ENCODE measurements at places on chromosomes 6 and 20.

GRCh38 chr6:158194487-158195280 is 26.5 kb downstream of the GTF2H5 start:
- no peak for DNase-seq

DNA sequence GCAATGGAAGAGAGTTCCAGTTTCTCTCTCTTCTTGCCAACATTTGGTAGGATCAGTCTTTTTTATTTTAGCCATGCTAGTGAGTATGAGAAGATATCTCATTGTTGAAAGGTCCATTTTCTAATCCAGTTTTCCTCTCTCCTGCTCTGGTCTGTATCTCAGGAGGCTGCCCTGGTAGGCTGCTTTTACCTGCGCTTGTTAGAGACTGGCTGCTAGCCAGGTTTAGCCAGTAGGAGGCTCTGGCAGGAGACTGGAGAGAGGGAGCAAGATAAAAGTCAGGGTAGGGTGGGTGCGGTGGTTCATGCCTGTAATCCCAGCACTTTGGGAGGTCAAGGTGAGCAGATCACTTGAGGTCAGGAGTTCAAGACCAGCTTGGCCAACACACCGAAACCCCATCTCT is 68.6 kb upstream of the FOXP4 start:
- no peak for DNase-seq

GRCh38 chr20:6185268-6185667 is 62.4 kb upstream of the FERMT1 start:
- DNase-seq: no peak

DNA sequence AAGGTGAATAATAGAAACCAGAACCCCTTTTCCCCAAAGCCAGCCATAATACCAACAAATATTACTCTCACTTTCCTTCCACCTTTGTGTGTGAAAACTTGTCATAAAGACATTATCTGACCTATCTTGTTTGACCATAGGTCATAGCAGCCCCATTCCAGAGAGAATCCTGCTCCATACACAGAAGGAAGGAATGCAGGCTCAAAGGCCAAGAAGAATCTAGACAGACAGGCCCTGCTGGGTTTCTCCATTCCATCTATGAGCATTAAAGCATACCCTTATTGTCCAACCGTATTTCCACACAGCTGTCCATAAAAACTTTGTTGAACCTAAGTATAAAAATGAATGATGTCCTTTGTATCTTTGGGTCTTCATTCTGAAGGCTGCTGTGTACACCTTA is 40.7 kb upstream of the KCNK5 start:
- no peak for DNase-seq

GRCh38 chr6:41558033-41558807 is 12.0 kb downstream of the FOXP4 start:
- DNase-seq: no peak

DNA sequence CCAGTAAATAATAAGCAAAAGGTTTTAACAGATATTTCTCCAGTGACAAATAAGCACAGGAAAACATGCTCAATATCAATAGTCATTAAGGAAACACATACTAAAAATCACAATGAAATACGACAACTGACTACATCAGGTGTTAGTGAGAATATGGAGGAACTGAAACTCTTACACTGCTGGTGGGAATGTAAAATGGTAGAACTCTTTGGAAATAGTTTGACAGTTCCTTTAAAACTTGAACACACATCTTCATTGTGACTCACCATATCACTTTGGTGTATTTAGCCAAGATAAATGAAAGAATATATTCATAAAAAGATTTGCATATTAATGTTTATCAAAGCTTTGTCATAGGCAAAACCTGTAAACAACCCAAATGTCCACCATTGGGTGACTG is 11.3 kb upstream of the MAP3K5 start:
- DNase-seq: no peak

DNA sequence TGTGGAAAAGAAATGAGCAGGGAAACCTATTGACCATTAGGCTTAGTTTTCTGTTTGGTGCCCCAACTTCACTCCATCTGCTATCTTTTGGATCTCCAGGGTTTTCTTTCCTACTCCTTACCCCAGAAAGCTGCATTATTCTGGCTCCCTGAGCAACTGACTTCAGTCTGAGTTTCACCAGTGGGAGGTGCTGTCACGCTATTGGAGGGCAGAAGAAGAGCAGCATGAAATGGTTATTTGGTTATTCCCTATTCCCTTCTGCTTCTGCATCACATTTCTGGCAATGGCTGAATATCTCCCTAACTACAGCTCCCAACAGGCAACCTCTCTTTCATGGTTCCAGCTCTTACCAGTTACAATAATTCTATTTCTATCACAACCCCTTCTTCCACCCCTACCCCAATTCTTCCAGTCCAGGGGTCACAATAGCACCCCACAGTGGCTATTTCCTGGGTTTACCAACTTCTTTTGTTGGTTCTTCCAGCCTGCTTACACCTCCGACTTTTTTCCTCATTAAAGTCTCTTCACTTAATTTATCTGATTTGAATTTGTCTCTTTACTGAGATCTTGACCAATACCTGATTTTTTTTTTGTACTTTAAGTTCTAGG is 311.5 kb downstream of the PLCB1 start:
- no peak for DNase-seq

- no peak for DNase-seq
Observed at GRCh38 chr20:61299104-61299503, 47.0 kb downstream of the CDH4 start.

DNA sequence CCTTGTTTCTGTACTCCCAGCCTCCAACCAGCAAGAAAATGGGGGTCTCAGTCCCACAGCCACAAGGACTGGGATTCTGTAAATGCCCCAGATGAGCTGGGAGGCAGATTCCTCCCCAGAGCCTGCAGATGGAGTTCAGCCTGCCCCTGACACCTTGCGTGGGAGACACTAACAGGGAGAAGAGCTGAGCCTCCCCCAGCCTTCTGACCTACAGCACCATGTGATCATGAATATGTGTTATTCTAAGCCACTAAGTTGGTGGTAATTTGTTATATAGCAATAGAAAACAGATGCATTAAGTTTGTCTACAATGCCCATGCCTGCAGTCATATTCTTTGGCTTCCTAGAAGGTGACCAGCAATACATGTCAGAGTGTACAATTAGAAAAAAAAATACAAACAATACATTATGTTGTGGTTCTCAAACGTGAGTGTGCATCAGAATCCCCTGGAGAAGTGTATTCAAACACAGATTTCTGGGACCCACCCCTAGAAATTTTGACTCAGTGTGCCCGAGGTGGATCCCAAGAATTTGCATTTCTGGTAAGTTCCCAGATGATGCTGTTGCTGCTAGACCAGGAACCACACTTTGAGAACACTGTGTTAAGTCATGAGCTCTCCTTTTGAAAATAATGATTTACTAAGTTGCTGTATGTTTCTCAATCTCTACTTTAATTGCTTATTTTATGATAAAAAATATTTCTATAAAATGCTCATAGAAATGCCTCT is 39.9 kb downstream of the SLC22A3 start:
- no peak for DNase-seq

Measured in pons (tissue), 1 donor.